GM23338 (cell line): ENCODE measurements at places on chromosomes 16 and 17. TPM values are rescaled to one million over a fixed set of nuclear protein-coding genes. Genes with fewer than 3 reads are reported as not detected.
A peak's percentile ranks its signal among the peaks of the same experiment; 100 is the strongest.

The CACNG5 gene
- 2.7 and 3.3 TPM in 2 replicates for total RNA-seq

The GDPD3 gene
- 0.94 TPM in 1 of 2 replicates, not detected in the other for total RNA-seq

The G6PC1 gene
- not detected in 2 replicates for total RNA-seq

The CCL23 gene
- not detected in 2 replicates for total RNA-seq

The MYH4 gene
- total RNA-seq = not detected in 2 replicates

The CCL17 gene
- not detected in 2 replicates for total RNA-seq

DNA sequence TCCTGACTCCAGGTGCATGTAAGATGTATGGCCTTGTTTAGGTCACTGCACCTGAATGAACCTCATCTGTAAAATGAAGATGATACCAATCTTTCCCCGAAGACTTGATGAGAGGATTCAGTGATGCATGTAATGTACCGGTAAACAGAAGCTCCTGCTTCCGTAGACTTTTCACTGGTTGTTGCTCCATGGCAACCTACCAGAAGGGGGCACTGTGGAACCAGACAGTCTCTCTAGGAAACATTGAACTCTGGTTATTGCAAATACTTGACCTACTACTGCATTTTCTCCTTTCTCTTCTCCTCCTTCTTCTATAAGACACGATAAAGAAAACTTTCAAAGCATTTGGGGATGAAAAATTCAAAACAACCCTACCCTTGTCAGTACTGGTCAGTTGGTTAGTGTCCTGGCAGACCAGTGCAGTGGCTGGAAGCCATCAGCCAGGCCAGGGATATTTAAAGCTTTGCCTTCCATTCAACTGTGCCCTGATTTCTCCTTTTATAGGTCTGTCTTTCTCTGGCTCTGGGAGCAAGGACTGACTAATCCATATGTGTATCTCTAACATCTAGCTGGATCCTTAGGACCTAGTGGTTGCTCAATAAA lies 667.4 kb upstream of the SALL1 start:
- DNase-seq = peak; percentile 78

DNA sequence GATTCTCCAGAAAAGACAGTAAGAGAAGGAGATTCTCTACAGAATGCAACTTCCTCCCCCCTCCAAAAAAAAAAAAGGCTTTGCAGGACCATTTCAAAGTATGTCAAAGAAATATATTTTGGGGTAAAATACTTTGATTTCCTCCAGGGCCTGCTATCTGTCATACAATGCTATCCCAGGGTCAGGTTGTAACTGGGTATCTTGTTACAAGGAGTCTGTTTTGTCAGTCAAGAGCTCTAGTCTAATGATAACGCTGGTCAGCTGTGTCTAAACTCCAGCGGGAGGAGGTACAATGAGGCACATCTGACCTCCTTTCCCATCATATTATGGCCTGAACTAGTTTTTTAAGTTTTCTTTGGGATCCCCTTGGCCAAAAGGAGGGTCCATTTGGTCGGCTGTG lies 408.4 kb upstream of the CDH5 start:
- no peak for DNase-seq

GRCh38 chr17:76250141-76250540 lies 9.8 kb upstream of the RNF157 start:
- no peak for DNase-seq

GRCh38 chr17:79533116-79533515 lies 77.7 kb downstream of the RBFOX3 start:
- DNase-seq = no peak

DNA sequence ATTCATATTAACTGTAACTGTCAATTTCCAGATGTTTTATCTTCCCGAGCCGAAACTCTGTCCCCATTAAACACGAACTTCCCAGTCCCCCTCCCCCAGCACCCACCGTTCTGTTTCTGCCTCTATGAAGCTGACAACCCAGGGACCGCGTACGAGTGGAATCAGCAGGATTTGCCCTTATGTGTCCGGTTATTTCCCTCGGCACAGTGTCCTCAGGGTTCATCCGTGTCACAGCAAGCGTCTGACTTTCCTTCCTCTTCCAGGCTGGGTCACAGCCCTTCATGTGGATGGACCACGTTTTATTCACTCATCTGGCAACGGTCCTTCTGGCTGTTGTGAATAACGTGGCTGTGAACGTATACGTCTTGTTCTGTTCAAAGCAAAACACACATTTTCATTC lies 31.3 kb downstream of the METRNL start:
- no peak for DNase-seq

GRCh38 chr17:75109407-75110233 lies at the start of gene ARMC7:
ARMC7 (plus strand) TSS chr17:75109969; CDS start chr17:75110289, 320 bp downstream.
- DNase-seq = peak; percentile 93

GRCh38 chr17:17494870-17495535 lies 1.2 kb downstream of the RASD1 start:
- DNase-seq = peak; percentile 83

- DNase-seq = no peak
Measured at GRCh38 chr16:50521246-50521900, 26.8 kb upstream of the NKD1 start.

- DNase-seq = no peak
Measured at GRCh38 chr17:7684851-7685532, 2.3 kb downstream of the TP53 start.
